ENCODE measurements at places on chromosomes 11 and 22. TPM values are rescaled to one million over a fixed set of nuclear protein-coding genes. Genes with fewer than 3 reads are reported as not detected.

Gene SAA2
- total RNA-seq = not detected

Gene FOXRED1
- 15.1 TPM for total RNA-seq

Gene TUB
- total RNA-seq = 2.3 TPM

Gene GNG3
- not detected for total RNA-seq

Gene POU2AF2
- total RNA-seq = not detected

Gene CTSW
- total RNA-seq = not detected

Gene KDM4E
- not detected for total RNA-seq

Gene HBG2
- 0.18 TPM for total RNA-seq

Gene CDC42EP2
- total RNA-seq = 19.1 TPM

Gene GUCD1
- total RNA-seq = 177 TPM

Gene CDC45
- 12.5 TPM for total RNA-seq

Gene GGT1
- total RNA-seq = 0.66 TPM

Gene OR5M10
- not detected for total RNA-seq

Gene SF1
- total RNA-seq = 65.3 TPM

Gene SYT8
- total RNA-seq = 0.09 TPM

Gene CRYBB3
- not detected for total RNA-seq

Gene CHEK2
- 10.5 TPM for total RNA-seq

Gene MAP6
- total RNA-seq = 0.27 TPM

Gene PHF5A
- total RNA-seq = 84.1 TPM

Gene NXPE4
- not detected for total RNA-seq

Gene MOV10L1
- 20.4 TPM for total RNA-seq

Gene NXPE1
- not detected for total RNA-seq

Gene GUCY1A2
- 0.99 TPM for total RNA-seq

Gene MRPL21
- 75.7 TPM for total RNA-seq

Gene ARHGAP20
- 1.1 TPM for total RNA-seq

Gene SLC22A6
- not detected for total RNA-seq

Gene MUC15
- total RNA-seq = not detected

Gene CHRM1
- not detected for total RNA-seq

Gene PRCP
- total RNA-seq = 183 TPM

Gene MUC5AC
- not detected for total RNA-seq

Gene FXYD2
- total RNA-seq = 0.81 TPM

Gene PPP6R3
- total RNA-seq = 125 TPM

Gene TSPAN4
- 81.4 TPM for total RNA-seq

Gene SLC6A5
- total RNA-seq = not detected

Gene SAA1
- total RNA-seq = not detected

All from endothelial cell of coronary artery (primary cell).